ENCODE measurements at places on chromosomes 6 and 20. TPM values are rescaled to one million over a fixed set of nuclear protein-coding genes. Genes with fewer than 3 reads are reported as not detected.
A peak's percentile ranks its signal among the peaks of the same experiment; 100 is the strongest.

DNA sequence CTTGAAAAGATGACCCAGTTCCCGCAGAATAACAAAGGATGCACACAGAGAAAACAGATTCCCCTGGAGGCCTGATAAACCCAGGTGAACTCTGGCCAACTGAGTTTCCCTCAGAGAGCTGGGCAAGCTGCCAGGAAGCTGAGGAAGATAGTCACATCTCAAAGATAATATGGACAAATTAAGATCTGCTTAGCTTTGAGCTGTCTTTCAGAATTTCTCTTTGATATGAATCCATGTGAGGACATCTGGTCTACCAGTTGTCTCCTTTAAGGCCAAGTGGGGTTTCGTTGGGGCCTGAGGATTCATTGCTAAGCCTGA, 59.5 kb downstream of the ID4 start:
- no peak for DNase-seq

GRCh38 chr6:139161817-139162284, 27.0 kb downstream of the HECA start:
- no peak for DNase-seq

DNA sequence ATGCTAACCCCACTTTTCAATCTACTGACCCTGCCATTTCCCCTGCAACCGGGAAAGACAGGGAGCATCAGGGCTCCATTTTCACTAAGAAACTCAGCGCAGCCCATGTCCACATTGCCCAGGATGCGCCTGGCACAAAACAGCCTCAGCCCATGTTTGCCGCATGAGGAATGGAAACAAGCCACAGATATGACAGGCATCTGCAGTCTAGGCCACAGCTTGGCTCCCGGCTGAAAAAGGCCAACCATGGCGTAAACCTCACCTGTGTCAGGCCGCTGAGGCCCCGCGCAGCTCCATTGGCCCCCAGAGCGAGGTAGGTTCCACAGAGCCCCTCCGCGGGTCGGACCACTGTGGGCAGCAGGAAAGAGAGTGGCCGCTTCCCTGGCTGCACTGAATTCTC, 21.7 kb downstream of the GGT7 start:
- no peak for DNase-seq

Gene SOX18
- 36.5 TPM for polyA plus RNA-seq

DNA sequence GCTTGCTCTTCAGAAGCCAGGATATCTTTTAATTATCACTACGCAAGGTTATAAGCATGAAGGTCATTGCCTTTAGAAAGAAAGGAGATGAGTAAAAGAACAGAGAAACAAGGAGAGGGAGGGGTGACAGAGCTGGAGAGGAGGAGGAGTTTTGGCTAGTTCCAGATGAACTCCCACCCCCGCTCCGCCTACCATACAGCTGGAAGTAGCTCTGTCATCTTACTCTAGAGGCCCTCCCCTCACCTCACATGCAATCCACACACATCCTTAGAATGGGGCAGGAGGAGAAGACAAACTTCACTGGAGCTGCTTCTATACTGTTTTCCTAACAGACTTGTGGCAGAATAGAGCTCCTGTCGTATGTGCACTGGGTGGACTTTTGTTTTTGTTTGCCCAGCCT, 144.7 kb downstream of the SCML4 start:
- peak; percentile 69 for DNase-seq

- no peak for DNase-seq
Measured at GRCh38 chr6:14582749-14583148, 465.2 kb downstream of the CD83 start.

Gene TRIM31
- 0.26 TPM for polyA plus RNA-seq

DNA sequence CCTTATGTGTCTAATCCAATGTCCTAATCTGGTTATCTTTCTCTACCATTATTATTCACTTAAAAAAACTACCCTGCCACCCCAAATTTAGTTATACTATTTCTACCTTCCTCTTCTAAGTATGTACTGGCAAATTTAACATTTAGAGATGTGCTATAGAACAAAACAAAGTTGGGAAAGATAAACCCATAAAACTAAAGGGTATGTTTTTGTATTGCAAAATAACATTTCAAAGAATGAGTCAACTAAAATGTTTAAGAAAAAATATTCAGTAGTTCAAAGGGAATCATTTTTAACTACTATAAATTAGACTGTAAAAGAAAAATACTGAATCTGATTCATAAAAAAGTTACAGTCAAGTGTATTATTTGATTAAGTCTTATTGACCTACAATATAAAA, 103.0 kb downstream of the LMBRD1 start:
- no peak for DNase-seq

- no peak for DNase-seq
Measured at GRCh38 chr6:129599467-129599866, 110.5 kb downstream of the ARHGAP18 start.

DNA sequence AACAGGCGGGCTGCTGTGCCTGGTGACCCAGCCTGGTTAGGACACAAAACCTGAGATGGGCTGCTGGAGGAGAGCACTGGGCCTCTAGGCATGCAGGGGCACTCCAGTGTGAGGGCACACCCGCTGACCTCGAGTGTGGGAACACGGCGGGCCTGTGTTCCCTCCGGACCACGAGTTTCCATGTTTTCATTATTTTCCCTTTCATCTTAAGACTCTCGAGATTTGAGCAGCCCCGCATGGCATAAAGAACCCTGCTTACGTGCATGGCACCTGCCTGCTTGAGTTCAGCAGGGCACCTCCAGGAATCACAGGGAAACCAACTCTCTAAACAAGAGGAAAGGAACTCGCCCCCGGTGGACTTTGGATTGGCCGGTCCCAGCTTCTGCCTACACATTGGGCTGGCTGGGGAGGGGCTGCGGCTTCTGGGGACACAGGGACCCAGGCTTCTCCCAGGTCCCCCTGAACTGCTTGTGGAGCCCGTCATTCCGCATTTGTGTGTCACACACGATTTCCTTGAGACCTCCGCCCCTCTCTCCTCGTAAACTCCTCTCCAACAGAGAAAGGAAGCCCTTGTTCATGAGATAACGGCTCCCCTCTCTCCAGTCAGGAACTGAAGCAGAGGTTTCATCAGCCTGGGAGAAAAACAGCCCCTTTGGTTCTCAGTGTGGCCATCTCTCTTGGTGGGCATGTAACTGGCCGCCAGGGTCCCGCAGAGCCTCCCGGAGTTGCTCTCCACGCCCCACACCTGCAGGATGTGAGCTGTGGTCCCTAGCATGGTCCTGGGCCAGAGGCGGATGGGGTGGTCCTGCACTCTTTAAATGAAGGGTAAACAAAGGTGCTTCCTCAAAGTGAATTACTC, 181.8 kb downstream of the TTLL2 start:
- DNase-seq, result no peak

Gene TMEM30A
- polyA plus RNA-seq, result 51.0 TPM

Gene GGTLC1
- not detected for polyA plus RNA-seq

- no peak for DNase-seq
Measured at GRCh38 chr20:33539129-33539528, 49.2 kb downstream of the CBFA2T2 start.

GRCh38 chr6:3299221-3299620, 40.5 kb downstream of the PSMG4 start:
- DNase-seq, result no peak

Gene ASIP
- polyA plus RNA-seq, result 0.84 TPM

Gene ZNF217
- polyA plus RNA-seq, result 5.0 TPM

DNA sequence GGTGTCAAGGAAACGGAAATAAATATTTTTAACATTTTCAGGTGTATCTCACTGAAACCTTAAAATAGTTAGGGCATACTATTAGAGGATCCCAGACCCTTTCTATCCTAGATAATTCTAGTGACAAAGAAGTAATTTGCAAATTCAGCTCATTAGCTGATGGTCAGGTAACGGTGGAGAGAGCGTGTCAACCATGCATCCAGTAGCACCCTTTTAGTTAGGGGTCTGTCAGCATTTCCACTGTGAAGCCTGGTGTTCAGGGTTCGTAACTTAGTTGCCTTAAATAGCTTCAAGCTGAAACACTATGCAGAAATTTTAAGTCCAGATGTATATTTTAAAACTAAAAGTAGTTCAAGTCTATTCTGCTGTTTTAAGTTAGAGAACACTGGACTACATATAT, 48.5 kb upstream of the SUPT3H start:
- no peak for DNase-seq

DNA sequence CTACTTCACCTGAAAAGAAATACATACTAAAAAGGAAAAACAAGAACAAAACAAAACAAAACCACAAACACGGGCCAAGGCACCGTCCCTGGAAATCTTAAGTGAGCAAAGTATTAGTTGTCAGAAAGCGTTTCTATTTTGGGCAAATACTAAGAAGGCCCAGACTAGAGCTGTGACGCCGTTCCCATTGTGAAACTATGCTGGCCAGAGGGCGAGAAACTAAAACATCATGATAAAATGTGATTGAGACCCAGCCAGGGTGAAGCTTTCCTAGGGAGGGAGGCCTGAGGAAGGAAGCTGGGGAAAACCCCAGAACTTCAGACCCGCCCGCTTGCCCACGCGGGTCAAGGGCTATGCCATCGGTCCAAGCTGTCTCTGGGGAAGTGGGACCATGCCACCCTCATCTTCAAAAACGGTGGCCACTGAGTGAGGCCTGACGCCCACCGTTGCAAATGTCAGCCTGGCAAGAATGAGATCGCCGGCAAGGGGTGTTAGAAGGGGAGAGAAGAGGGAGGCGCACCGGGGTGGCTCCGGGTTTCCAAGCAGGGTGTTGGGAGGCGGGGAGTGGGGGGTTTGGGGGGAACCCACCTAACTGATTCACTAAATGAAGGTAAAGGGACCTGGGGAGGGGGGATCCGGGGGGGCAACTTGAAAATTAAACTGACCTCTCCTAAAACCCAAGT, 1950.9 kb upstream of the DEFB115 start:
- DNase-seq, result no peak

DNA sequence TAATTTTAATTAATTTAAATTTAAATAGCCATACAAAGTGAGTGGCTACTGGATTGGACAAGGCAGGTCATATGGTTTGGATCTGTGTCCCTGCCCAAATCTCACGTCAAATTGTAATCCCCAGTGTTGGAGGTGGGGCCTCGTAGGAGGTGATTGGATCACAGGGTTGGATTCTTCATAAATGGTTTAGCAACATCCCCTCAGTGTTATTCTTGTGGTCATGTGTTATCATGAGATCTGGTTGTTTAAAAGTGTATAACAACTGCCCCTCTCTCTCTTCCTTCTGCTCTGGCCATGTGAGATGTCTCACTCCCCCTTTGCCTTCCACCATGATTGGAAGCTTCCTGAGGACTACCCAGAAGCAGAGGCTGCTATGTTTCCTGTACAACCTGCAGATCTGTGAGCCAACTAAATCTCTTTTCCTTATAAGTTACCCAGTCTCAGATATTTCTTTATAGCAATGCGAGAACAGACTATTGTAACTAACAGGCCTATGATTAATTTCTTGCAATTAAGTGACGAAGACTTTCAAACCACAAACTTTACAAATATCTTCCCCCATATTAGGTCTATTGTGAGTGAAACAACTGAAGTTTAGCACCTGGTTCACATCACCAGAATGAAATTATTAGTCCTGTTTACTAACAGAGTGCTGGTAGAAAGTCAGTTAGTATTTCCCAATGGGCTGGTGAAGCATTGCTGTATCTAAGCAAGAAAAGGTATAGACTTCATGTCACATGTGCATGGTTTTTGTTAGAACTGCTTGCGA, 60.0 kb upstream of the TNFAIP3 start:
- no peak for DNase-seq

Gene ANGPT4
- 0.24 TPM for polyA plus RNA-seq

DNA sequence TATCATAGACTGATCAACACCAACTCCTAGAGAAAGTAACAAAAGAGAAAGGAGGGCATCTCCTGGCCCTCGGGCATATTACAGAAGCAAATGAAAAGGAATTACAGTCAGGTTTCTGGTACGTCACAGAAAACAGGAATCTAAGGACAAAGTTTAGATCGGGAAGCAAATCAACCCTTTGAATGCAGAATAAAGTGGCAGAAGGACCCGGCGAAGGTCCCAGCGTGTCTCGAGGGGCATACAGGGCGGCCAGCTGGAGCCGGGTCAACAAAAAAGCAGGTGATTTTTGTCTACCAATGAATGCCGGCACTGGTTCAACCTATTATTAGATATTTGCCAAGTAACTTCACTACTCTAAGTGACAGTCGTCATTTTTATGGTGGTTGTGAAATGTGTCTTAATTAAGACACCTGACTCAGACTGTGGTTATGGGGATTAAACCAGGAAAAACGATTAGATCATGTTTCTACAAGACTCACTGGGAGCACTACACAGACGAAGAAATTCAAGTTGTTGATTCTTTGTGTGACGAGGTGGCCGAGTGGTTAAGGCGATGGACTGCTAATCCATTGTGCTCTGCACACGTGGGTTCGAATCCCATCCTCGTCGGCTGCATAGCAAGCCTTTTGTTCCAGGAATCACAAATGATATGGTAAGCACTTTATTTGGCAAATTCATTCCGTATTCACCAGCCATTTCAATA, 12.4 kb upstream of the ZSCAN9 start:
- DNase-seq, result peak; percentile 49

Gene ZBTB12
- polyA plus RNA-seq, result 2.5 TPM

DNA sequence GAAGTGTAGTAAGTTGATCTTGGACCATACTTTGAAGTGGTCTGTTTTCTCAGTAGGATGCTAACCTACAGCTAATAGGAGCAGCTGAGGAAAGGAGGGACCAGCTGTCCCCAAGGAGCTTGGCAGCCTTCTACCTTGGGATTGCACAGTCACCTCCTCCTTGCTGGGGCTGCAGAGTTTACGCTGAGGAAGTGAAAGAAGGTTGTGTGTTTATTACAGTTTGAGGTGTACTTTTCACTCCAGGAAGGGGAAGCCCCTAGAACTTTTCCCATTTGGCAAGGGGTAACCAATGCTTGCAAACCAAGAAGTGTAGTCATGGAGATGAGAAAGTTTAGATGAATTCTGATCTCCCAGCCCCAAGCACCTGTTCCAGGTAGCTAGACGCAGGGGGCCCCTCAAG, 58.8 kb downstream of the BMP6 start:
- DNase-seq, result no peak

Gene EMILIN3
- 0.32 TPM for polyA plus RNA-seq

- no peak for DNase-seq
Measured at GRCh38 chr20:23646106-23646873, 8.5 kb upstream of the CST3 start.

DNA sequence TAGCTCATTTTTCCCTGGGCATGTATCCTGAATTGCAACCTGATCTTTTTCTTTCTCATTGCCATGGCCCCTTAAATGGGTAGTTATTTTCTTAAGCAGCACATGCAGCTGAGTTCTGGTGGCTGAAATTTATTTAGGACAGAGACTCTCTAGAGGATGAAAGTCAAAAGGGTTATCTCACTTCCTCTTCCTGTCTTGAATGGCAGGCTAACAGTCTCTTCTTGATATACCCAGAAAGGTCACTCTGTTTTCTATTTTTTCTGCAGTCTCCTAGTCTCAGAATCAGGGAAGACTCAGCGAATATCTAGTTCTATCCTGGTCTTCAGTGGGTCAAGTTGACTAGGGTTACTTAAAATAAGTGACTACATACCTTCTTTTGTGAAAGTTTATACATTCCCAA, 243.3 kb downstream of the EPHA7 start:
- DNase-seq, result no peak

Measured in kidney (tissue), 22 donors.